Kidney glomerular epithelial cell (primary cell): ENCODE measurements at places on chromosomes 13 and 19.

DNA sequence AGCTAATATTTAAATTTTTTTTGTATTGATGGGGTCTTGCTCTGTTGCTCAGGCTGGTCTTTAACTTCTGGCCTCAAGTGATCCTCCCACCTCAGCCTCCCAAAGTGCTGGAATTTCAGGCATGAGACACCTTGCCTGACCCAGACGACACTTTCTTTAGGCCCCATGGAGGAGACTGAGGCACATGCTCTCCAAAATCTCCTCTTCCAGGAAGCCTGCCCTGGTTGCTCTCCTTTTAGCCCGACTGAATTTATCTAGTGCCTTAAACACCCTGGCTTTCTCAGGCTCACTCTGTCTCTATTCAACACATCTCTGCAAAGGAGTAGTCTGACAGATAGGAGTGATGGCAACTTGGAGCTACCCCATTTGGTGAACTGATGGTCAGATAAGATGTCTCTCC, 18.9 kb downstream of the MYO1F start:
- DNase-seq = no peak

DNA sequence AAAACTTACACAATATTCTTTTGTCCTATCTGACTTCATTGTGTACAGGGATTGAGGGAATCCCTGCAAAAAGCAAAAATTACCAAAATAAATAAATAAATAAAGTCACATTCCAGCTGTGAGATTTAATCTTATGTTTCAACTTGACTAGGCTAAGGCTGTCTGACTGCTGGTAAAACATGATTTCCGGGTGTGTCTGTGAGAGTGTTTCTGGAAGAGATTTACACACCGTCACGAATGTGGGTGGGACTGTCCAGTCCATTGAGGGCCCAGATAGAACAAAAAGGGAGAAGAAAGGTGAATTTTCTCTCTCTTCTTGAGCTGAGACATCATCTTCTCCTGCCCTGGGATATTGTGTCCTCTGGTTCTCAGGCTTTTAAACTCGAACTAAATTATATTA, 166.1 kb downstream of the LIG4 start:
- DNase-seq = no peak

- DNase-seq = no peak
Observed at GRCh38 chr13:43786472-43786765, 353 bp downstream of the ENOX1 start.

DNA sequence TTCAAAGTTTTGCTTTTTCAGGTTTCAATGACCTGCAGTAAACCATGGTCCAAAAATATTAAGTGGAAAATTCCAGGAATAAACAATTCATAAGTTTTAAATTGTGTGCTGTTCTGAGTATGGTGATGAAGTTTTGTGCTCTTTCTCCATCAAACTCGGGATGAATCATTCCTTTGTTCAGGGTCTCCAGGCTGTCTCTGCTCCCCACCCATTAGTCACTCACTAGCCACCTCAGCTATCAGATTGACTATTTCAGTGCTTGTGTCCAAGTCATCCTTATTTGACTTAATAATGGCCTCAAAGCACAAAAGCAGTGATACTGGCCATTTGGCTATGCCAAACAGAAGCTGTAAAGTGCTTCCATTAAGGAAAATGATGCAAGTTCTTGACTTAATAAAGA, 1140.4 kb downstream of the EFNB2 start:
- no peak for DNase-seq

DNA sequence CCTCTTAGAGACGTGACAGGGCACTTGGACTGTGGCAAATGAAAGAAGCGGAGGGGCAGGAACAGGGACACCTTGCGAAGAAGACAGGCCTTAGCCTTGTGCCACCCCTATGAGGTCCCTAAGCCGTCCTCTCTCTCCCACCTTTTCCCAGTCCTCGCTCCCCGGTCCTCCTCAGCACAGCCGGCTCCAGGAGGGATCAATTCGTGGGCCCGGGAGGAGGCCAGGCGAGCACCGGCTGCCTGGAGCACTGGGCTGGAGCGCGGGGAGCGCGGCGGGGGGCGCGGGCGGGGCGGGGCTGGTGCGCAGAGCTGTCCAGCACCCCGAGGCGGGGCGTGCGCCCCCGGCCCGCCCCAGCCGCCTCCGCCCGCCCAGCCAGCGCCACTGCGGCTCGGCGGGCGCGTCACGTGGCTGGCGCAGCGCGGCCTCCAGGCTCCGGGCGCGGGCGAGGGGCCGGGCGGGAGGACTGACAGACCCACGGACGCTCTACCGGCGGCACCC, at the start of gene LRP3:
Gene LRP3, plus strand, starts transcription at position 466 of the 498 bp plus-strand sequence. CDS start 456 bp downstream, outside the sequence.
- no peak for DNase-seq

DNA sequence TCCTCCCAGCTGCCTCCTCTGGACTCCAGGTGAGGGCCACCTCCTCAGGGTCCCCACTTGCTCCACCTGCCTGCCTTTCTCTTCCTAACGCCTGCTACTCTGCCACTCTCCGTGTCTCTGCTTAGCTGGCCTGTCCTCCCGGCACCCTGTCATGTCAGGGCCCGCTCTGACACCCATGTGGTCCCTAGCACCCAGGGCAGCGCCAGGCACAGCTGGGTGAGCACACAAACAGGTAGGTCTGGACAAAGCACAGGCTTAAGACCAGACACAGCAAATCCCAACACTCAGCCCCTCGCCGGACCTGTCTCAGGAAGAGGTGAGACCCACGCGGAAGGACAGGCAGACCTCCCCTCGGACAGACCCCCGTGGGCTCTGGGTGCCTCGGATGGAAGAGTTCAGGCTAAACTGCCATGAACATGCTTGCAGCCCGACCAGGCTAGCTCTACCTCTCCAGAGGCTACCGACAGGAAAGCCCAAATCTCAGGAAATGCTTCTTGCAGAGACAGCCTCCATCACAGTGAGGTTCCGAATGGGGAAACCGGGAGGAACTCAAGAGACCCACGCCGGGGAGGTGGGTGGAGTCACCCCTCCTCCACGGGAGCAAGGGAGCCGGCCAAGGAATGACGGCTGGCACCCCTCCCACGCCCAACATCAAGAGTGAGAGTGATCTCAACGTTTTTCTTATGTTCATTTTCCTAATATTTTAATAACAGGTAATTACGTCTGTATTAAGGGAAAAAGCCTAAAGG, 12.5 kb downstream of the ZNF787 start:
- DNase-seq = no peak
